CD8-positive, alpha-beta memory T cell (primary cell): ENCODE measurements at places on chromosomes 13 and 19.

- no peak for DNase-seq
Observed at GRCh38 chr13:19090495-19090894, 91.1 kb downstream of the TUBA3C start.

DNA sequence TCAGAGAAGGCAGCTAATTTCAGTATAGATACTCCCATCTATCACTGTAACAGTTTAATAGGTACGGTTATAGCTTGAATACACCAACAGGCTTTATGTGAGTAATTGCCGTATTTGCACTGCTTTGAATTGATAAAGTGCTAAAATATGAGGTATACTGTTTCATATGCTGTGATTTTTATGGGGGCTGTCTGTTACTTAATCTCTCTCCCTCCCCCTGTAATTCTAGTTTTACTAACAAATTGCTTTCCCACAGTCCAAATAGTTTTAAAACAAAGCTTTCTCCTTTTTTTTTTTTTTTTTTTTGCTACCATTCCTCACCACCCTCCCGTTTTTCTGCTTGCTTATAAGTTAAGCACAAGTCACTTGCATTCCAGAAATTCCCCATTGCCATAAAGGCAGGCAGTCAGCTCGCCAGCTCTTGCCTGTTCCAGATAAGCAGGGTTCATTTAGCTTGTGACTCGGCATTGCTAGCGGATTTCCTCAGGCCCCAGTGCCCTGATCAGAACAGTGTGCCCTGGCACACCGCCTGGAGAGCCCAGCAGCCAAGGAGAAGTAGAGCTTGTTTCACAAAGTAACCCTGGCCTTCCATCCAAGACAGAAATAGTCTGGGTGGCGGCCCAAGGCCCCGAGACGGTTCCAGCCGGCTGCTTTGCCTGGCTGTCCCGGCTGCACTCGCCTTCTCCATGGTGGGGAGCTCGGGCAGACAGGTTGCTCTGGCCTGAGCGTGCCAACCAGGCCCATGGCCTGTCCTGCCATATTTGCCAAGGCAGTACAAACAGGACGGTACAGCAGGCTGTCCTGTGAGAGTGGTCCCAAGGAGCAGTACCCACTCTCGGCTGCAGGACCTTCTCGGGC, 43.5 kb upstream of the NPAS1 start:
- DNase-seq = no peak

GRCh38 chr13:37407156-37407555, 191.4 kb downstream of the POSTN start:
- no peak for DNase-seq

- DNase-seq = no peak
Observed at GRCh38 chr13:76854894-76855293, 31.3 kb downstream of the KCTD12 start.

DNA sequence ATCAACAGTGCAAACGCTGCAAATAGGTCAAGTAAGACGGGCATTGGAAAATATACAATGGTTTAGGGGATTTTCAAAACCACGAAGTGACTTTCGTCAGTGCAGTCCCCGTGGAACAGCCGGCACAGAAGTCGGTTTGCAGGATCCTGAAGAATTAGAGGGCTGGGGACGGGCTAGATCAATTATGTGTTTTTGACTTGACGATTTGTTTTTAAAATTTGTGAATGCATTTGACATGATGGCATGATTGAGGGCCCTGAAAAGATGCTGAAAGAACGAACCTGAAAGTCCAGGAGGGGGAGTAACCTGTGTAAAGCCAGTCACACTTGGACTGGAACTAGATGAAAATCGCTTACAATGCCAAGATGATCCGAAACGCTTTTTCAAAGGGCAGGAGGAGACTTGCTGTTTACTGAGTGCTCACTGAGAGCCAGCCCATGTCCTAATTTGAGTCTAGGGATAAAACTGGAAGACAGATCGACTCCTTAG, 8.9 kb upstream of the DGKH start:
- DNase-seq = no peak
